GM23248 (cell line): ENCODE measurements at places on chromosomes 7 and 10. TPM values are rescaled to one million over a fixed set of nuclear protein-coding genes. Genes with fewer than 3 reads are reported as not detected.
A peak's percentile ranks its signal among the peaks of the same experiment; 100 is the strongest.

Gene SAP25
- total RNA-seq: not detected in 2 replicates

Gene PRLHR
- not detected in 2 replicates for total RNA-seq

Gene GSTO2
- 1.1 and 8.7 TPM in 2 replicates for total RNA-seq

Gene ITGB1
- 5,235 and 7,382 TPM in 2 replicates for total RNA-seq

Gene STAG3
- total RNA-seq: 0.97 TPM in 1 of 2 replicates, not detected in the other

Gene TACR2
- 0.54 TPM in 1 of 2 replicates, not detected in the other for total RNA-seq

Gene CLCN1
- total RNA-seq: not detected in 2 replicates

Gene SPOCK2
- not detected in 2 replicates for total RNA-seq

Gene TMEM139
- total RNA-seq: not detected in 2 replicates

Gene MTERF1
- 4.0 and 7.1 TPM in 2 replicates for total RNA-seq

Gene PNLIP
- total RNA-seq: not detected in 2 replicates

DNA sequence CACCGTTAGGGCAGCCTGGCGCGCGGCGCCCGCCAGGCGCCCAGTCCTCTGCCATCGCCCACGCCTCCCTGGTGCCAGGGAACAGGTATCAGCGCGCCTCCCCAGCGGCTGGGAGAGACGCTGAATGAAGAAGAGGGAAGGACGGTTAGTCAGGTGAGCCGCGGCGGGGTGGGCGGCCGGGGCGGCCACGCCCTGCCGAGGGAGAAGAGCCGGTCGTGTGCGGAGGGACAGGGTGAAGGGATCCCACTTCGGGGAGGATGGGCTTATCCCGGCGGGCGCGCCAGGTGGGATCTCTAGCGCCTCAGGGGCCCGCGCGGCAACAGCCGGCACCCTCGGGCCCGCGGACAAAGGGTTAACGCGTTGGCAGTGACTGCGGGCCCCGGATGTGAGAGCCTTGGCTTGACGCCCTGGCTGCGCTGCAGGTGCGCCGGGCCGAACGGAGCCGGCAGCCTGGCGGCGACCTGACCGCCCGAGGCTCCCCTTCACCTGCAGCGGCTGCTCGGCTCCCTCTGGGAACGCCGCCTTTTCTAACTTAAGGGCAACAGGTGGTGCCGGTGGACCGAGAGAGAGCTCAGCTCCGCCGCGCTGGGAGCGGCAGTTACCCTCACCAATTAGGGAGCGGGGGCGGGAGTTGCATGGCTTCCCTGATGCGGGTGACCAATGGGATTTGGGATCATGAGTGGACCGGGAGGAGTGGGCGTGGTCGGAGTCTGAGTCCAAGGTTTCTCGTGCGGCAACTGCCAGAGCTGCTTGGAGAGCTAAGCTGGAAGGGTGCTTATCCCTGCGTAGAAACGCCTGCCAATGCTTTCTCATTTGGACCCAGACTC is at the start of gene ARL4A:
TSS of gene ARL4A (plus strand) at position 743 of the 827 bp plus-strand sequence. CDS start 622 bp downstream, outside the sequence.
- peaks cover 20% of the 10 kb centered on the region for H3K4me1 ChIP-seq
- no peaks in the 10 kb centered on the region for H3K36me3 ChIP-seq
- H3K27ac ChIP-seq: peak within 1 kb of the TSS; percentile 62
- peak within 1 kb of the TSS; percentile 90 for H3K4me3 ChIP-seq
- H3K27me3 ChIP-seq: no peaks in the 10 kb centered on the region
- peak; percentile 100 for DNase-seq

DNA sequence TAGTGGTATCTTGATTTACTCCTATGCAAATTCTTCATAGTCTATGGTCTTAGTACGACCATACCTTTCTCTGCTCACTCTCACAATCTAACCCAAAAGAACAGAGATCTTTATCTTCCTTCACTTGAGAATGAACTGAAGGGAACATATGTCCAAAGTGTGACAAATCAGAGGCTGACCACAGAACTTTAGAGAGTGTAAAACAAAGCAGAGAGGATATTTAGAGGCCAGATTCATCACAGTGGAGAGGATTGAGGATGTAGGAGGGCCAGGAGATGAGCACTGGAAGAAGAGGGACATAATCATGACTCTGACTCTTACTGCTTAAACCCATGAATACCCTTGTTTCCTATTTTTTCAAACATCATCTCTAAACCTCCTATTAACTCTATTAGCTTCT is 935.3 kb upstream of the PHF14 start:
- H3K27me3 ChIP-seq: no peaks in the 10 kb centered on the region
- H3K27ac ChIP-seq: no peak overlapping the region
- H3K36me3 ChIP-seq: no peaks in the 10 kb centered on the region
- H3K4me1 ChIP-seq: no peaks in the 10 kb centered on the region

- H3K4me3 ChIP-seq: no peak overlapping the region
- DNase-seq: peak; percentile 8
- H3K36me3 ChIP-seq: peaks cover 21% of the 10 kb centered on the region
- H3K4me1 ChIP-seq: peaks cover 8% of the 10 kb centered on the region; the same call in 1 of the 2 replicates
Observed at GRCh38 chr7:92366730-92367129, 80.6 kb upstream of the GATAD1 start.

- peak; percentile 82 for DNase-seq
- peak overlapping the region; percentile 73 for H3K4me3 ChIP-seq
- H3K4me1 ChIP-seq: peaks cover 24% of the 10 kb centered on the region
- peak overlapping the region; percentile 93 for H3K27ac ChIP-seq
Observed at GRCh38 chr10:45001381-45002148, 842 bp downstream of the ZNF22 start.

DNA sequence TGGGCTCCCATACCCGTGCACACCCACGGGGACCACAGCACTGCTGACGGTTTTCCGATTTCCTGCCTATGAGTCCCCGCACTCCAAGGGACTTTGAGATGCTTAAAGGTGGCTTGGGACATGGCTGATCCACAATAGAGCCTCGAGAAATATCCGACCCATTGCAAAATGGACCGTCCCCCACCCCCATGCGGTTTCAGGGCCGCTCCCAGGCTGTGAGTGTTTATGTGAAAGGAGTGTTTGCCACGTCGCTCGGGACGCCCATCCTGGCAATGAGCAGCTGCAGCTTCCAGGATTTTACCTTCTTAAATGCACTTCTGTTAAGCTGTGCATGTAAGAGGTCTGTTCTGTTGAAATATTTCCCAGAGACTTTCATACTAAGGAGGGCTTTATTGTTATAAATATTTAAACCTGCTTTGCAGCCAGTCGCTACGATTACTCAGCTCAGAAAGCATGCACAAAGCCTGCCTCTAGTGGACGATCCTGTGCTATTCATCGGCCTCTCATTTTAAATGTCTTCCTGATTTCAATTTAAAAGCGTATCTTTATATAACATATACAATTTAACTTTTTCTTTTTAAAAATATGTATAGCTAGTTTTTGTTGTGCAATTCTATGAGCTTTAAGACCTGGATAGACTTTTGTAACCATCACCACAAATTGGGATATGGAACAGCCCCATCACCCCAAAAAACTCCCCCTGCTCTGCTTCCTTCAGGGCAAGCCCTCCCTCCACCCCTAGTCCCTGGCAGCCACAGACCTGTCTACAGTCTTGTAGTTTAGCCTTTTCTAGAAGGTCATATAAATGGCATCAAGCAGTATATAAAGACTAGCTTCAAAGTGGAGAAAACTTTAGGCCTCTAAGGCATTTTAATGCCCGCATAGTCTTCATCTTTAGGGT is 418.3 kb downstream of the PAXIP1 start:
- no peak overlapping the region for H3K27ac ChIP-seq
- no peaks in the 10 kb centered on the region for H3K4me1 ChIP-seq
- H3K27me3 ChIP-seq: no peaks in the 10 kb centered on the region
- no peaks in the 10 kb centered on the region for H3K36me3 ChIP-seq
- DNase-seq: peak; percentile 23

DNA sequence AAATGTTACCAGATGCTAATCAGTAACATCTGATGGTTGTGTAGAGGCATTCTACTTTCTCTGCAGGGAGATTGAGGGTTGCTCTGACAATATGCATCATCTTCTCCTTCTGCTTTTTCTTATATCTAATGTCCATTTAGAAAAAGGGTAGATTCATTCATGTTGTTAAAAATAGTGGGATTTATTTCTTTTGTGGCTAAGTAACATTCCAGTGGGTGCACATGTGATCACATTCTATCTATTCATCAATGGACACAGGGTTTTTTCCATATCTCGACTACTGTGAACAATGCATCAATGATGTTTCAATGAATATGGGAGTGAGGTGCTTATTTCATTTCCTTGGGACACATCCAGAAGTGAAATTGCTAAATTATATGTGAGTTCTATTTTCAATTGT is 103.9 kb downstream of the CRPPA start:
- no peak overlapping the region for H3K4me3 ChIP-seq
- H3K27ac ChIP-seq: no peak overlapping the region
- no peaks in the 10 kb centered on the region for H3K4me1 ChIP-seq
- DNase-seq: no peak
- H3K27me3 ChIP-seq: no peaks in the 10 kb centered on the region

- H3K27me3 ChIP-seq: no peaks in the 10 kb centered on the region
- no peaks in the 10 kb centered on the region for H3K4me1 ChIP-seq
- DNase-seq: no peak
- no peak overlapping the region for H3K4me3 ChIP-seq
- H3K36me3 ChIP-seq: no peaks in the 10 kb centered on the region
Observed at GRCh38 chr7:53835301-53835700, 706.9 kb upstream of the VSTM2A start.

- H3K4me3 ChIP-seq: no peak overlapping the region
- H3K36me3 ChIP-seq: no peaks in the 10 kb centered on the region
- no peaks in the 10 kb centered on the region for H3K27me3 ChIP-seq
- peak; percentile 90 for DNase-seq
- H3K4me1 ChIP-seq: peaks cover 13% of the 10 kb centered on the region
Observed at GRCh38 chr10:13839430-13839990, 252.7 kb downstream of the PRPF18 start.

- no peak overlapping the region for H3K27ac ChIP-seq
- H3K27me3 ChIP-seq: peaks cover 29% of the 10 kb centered on the region
- H3K4me1 ChIP-seq: no peaks in the 10 kb centered on the region
- no peak for DNase-seq
Observed at GRCh38 chr10:47323087-47323486, 833 bp downstream of the GDF2 start.

DNA sequence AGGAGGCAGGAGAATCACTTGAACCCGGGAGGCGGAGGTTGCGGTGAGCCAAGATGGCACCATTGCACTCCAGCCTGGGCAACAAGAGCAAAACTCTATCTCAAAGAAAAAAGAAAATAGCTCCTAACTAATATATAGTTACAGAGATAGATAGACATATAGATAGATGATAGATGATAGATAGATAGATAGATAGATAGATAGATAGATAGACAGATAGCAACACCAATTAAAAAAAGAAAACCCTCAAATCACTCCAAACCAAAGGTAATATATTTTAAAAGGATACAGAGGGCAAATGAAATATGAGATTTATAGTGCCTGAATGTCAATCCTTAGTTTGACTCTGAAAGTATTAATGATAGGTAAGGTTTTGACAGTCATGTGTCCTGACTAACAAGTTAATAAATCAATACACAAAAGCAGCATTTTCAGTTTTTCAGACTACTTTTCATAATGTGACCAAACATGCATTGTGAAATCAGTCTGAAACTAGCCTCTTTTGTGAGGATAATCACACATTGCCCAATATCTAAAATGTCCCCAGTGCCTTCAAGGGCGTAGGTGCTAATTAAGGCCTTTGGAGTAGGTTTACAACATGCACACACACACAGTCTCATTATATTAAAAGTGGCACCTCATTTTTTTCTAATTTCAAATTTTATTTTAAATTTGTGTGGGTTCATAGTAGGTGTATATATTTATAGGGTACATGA is 61.2 kb downstream of the BPGM start:
- H3K27me3 ChIP-seq: no peaks in the 10 kb centered on the region
- no peak overlapping the region for H3K27ac ChIP-seq
- DNase-seq: no peak

DNA sequence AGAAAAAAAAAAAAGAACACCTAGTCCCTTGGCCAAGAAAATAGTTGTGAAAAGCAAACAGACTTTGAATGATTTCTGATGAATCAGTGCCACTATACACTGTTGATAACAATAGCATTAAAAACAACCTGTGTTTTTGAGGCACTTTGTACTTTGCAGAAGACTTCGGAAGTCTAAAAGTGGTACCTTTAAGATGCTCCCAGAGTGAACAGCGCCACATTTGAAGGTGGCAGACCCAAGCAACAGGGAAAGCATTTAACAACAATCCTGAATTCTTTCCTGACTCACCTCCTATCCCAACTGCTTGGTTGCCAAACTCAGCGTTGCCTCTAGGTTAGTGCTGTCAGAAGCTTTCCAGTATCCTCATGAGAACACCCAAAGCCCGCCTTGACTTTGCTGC is 102.5 kb upstream of the CCDC6 start:
- H3K27me3 ChIP-seq: no peaks in the 10 kb centered on the region
- DNase-seq: no peak
- no peak overlapping the region for H3K27ac ChIP-seq

- DNase-seq: no peak
- no peaks in the 10 kb centered on the region for H3K27me3 ChIP-seq
- no peak overlapping the region for H3K4me3 ChIP-seq
Observed at GRCh38 chr7:115226410-115226809, 304.5 kb downstream of the MDFIC start.

DNA sequence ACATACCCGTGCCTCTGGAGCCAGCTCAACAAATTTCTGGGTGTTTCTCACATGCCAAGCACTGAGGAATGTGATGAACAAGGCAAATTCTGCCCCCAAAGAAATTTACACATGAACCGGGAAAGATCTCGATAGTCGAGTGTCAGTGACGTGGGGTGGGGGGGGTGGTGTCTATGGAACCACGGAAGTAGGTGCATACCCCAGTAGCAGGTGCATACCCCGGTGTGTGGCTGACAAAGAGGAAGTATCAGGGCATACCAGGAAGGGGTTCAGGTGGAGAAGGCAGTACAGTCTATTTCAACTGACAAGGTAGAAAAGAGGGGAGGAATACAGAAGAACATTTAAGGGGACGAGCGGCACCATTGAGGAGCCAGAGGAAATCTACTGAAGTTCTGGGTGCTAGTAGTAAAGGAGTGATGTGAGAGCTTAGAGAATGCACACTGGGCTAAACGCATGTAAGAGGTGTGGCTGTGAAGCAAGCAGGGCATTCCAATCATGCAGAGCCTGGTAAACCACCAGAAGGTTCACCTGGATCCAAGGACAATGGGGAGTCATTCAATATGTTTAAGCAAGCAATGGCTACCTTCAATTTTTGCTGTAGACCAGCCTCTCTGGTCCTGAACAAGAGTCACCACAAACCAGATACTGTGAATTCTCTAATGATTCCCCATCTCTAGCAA is 6.2 kb downstream of the CCDC6 start:
- H3K27me3 ChIP-seq: no peaks in the 10 kb centered on the region
- no peak overlapping the region for H3K27ac ChIP-seq
- H3K4me3 ChIP-seq: no peak overlapping the region
- no peak for DNase-seq
- no peaks in the 10 kb centered on the region for H3K36me3 ChIP-seq
- peaks cover 28% of the 10 kb centered on the region for H3K4me1 ChIP-seq

GRCh38 chr7:106346678-106347217 is 62.0 kb upstream of the NAMPT start:
- peak overlapping the region; percentile 40 for H3K27ac ChIP-seq
- H3K4me1 ChIP-seq: peaks cover 17% of the 10 kb centered on the region
- peak; percentile 97 for DNase-seq
- H3K27me3 ChIP-seq: peaks cover 7% of the 10 kb centered on the region; the same call in 1 of the 2 replicates
- no peak overlapping the region for H3K4me3 ChIP-seq
